Daoy (cell line): ENCODE measurements at places on chromosomes 4 and X. TPM values are rescaled to one million over a fixed set of nuclear protein-coding genes. Genes with fewer than 3 reads are reported as not detected.

The SPACA5 gene
- not detected in 2 replicates for total RNA-seq

The CSAG1 gene
- 12.9 and 20.9 TPM in 2 replicates for total RNA-seq

The ADH7 gene
- total RNA-seq, result not detected in 2 replicates

GRCh38 chrX:131277543-131278136, 11.5 kb downstream of the IGSF1 start:
- DNase-seq, result no peak

DNA sequence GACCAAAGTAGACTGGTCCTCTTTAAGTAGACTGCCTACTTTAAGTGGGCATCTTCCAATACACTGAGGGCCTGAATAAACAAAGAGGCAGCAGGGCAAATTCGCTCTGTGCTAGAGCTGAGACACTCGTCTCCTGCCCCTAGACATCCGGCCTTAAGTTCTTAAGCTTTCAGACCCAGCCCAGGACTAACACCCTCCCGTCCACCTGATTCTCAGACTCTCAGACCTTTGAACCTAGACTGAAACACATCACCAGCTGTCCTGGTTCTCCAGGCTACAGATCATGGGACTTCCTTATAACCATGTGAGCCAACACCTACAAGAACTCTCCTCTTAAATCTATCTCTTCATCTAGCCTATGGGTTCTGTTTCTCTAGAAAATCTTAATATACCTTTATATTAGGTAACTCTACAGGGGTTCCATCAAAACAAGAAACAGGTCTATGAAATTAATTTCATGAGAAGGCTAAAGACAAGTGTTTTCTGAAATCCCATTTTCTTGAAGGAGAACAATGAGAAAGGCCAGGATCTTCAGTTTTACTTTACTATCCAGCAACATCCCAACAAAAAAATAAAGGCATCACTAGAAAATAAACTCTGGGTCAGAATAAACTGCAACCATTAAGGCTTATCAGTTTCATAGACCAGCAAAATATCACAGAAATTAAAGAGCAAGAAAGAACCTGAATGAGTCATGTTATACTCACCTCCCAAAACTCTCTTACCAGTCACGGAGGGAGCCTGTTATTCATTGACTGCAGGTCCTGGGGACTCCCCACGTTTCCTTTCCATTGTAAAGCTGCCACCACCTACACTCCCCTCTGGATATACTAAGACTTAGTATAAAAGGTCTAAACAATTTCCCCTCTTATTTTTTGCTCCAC, 14.8 kb downstream of the ADGRA3 start:
- peak; percentile 81 for DNase-seq

DNA sequence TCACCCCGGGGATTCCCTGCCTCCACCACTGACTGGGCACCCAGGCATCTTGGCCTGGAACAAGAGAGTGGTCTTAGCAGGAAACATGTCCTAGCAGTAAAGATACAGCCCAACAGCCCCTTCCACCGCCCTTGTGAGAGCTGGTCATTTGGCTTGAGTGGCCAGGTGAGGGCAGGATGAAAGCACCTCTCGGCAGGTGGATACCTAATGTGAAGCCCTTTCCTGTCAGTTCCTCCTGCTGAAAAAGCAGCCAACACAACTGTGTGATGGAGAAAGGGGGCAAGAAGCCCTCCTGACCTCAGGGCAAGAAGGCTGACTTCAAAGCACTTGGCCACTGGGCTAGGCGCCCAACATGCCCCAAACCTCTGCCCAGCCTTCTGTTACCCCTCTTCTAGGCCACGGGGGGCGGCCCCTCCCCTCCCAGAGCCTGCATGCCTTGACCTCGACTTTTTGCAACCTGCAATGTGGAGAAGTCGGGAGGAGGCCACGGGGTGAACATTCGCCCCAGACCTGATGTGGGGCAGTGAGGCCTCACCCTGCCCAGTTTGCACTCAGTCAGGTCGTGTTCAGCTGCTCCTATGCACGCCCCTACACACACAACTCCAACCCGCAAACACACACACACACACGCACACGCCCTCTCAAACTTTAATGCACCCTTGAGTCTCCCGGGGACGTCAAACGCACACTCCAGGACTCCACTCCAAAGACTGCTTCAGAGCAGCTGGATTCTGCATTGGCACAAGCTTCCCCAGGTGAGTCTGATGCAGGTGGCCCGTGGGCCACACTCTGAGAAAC, 1.1 kb downstream of the LGI2 start:
- no peak for DNase-seq

DNA sequence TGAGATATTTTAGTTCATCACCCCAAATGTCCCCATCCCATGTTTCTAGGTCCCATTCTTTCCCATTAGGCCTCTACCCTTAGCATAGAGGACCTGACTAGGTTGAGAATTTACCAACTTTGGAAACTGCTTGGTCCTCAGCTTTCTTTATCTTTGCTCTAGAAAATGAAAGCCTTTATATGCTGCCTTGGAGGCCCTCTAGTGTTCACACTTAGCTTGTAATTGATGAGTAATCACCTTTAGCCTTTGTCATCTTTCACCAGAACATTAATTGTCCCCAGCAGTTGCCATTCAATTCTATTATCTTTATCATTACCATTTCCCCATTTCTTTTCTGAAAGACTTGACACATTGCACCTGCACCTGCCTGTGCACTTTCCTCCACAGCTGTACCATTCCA, 589.2 kb upstream of the NR3C2 start:
- no peak for DNase-seq

DNA sequence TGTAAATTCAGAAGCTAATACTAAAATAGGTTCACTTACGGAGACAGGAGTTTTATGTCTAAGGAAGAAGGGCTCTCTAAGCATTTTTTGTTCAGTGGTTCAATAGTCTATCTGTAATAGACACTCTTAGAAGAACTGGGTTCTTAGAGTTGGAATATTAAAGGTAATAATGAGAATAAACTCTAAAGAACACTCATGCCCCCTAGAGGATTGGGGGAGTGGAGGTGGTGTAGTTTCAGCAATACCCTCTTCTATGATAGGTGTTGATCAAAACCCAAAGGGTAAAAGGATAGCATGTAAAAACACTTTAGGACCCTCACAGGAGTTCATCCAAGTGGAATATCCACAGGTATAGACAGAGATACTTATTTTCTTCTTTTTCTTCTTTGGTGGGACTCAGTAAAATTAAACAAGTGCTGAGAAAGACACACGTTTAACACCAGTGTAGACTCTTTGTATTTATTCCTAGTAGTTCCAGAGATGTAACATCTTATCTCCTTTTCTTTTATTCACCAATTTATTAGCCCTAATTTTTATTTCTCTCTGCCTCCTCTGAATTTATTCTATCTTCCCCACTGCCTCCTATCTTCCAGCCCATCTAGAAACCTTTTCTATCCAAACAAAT, 25.7 kb upstream of the MND1 start:
- DNase-seq, result peak; percentile 11

DNA sequence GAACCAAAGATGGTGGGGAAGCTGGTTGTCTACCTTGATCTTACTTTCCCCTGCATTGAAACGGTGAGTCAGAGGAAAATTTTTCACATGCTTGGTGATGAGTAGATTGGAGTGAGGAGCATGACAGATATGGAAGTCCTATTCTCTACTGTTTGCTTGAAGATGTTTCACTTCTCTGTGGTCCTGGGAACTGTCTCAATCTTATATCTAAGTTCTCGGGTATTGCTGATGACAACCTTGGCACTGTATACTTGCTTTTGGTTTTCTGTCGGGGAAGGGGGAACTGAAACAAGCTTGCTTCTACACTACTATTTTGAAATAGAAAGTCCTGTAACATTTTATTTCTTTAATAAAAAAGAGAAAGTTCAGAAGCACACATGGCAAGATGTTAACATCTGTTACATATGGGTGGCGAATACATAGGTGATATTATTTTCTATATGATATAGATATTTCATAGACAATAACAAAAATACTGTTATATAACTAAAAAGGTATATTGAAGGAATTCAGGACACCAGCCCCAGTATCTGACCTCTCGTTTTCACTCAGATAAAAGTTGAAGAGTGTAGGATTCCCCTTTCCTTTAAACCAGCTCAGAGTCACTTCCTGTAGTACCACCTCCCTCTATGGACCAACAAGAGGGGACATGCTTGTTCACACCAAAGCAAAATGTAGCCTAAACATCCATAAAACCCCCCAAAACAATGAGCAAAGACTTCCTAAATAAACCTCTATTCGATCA, 88.8 kb downstream of the FMR1NB start:
- DNase-seq, result no peak

- DNase-seq, result no peak
Measured at GRCh38 chr4:171794528-171794927, 18.7 kb upstream of the GALNTL6 start.

GRCh38 chr4:2800691-2801596, 8.1 kb downstream of the SH3BP2 start:
- DNase-seq, result peak; percentile 67

- DNase-seq, result peak; percentile 7
Measured at GRCh38 chrX:55342533-55343501, 78.1 kb upstream of the PAGE3 start.

DNA sequence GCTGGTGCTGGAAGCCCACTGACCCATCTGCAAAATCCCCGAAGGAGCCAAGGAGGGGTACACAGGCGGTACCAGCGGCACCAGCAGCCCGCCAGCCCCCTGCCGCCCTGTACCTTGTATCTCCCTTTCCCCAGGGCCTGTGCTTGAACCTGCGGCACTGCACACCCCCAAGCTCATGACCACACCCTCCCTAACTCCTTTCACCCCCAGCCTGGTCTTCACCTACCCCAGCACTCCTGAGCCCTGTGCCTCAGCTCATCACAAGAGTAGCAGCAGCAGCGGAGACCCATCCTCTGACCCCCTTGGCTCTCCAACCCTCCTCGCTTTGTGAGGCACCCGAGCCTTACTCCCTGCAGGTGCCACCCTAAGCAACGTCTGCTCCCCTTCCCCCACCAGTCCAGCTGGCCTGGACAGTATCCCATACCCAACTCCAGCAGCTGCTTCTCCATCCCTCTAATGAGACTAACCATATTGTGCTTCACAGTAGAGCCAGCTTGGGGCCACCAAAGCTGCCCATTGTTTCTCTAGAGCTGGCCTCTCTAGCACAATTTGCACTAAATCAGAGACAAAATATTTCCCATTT, 94.9 kb downstream of the LARP1B start:
- DNase-seq, result no peak

DNA sequence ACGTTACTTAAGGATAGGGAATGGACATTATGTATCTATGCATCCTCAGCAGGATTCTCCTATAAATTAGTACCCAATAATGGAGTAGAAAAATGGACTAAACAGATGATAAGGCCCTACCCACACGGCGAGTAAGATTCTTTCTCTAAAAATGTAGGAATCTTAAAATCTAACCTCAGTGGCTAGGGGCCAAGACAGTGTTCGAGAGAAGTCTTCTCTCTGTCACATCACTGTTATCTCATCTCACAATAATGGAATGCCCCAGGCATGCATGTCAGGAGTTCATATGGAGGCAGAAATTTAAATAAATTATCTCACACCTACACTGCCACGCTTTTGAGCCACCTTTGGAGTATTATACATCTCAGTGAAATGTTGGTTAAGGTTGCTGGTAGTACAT, 132.9 kb downstream of the LDB2 start:
- DNase-seq, result no peak
